RPMI7951 (cell line): ENCODE measurements at places on chromosomes 11 and 22. TPM values are rescaled to one million over a fixed set of nuclear protein-coding genes. Genes with fewer than 3 reads are reported as not detected.

- DNase-seq: no peak
These were observed 48.6 kb upstream of the PARVG start for GRCh38 chr22:44131989-44132685.

DNA sequence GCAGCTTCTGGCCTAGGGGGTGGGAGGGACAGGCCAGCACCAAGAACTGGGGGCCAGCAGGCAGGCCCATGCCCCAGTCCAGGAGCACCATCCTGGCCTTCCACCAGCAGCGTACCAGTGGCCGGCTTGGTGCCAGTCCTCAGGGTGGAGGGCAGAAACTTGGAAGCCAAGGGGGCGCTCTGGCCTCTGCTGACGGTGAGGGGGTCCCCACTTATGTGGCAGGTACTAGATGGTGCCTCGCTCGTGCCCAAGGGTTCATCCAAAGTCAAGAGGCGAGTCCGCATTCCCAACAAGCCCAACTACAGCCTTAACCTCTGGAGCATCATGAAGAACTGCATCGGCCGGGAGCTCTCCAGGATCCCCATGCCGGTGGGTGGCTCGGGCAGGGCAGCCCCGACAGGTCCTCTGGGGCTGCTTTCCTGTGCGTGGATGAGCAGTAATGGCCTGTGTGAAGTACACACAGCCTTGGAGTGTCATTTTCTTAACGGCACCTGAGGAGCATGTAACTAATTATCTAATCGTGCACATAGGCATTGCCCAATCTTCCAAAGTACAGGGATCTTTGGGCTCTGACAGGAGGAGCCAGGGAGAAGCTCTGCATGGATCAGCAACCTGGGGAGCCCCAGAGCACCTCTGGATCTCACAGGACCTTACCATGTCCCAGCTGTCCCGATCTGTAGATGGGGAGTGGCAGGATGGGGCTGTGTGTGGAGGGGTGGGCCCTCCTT is 79.1 kb downstream of the MORC2 start:
- DNase-seq: no peak

DNA sequence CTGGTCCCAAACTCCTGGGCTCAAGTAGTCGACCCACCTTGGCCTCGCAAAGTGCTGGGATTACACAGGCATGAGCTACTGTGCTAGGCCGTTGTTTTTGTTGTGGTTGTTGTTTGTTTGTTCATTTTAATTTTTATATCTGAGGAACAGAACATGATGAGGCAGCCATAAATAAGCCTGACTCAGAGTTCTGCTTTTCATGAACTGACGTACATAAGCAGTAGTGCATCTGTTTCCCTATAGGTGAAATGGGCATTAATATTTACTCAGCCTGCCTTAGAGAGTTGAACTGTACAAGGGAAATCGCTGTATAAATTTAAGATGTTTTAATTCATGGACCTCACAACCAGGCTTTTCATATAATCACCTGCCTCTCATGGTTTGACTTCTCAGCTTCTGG is 80.5 kb downstream of the PDHX start:
- DNase-seq: no peak

DNA sequence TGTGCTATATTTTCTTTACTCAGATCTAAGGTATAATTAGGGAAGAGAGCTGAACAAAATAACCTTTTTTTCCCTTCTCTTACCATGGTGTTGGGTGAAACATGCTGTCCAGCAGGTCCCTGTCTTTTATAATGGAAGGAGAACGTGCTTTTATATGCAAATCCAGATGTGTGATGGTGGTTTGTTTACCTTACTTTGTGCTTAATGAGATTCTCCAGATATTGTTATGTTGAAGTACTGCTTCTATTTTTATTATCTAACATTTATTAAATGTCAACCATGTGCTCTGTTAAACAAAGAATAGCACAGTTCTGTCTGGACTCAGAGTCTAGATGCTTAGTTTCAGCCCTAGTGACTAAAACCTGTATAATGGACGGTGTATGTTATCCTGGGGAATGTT is 10.1 kb upstream of the GRIK4 start:
- DNase-seq: no peak

RAG1 gene
- total RNA-seq: 0.48 and 0.68 TPM in 2 replicates

SYCE3 gene
- not detected in 2 replicates for total RNA-seq
